Naive thymus-derived CD8-positive, alpha-beta T cell (primary cell): ENCODE measurements at places on chromosomes 6 and 20.

- no peaks in the 10 kb centered on the region for H3K27me3 ChIP-seq
- H3K27ac ChIP-seq = no peak overlapping the region
- no peaks in the 10 kb centered on the region for H3K4me1 ChIP-seq
- DNase-seq = no peak
These were observed 709.3 kb downstream of the EPHA7 start for GRCh38 chr6:92710048-92710447.

GRCh38 chr6:170167657-170168159 lies 123.2 kb downstream of the DLL1 start:
- no peaks in the 10 kb centered on the region for H3K36me3 ChIP-seq
- no peak overlapping the region for H3K4me3 ChIP-seq
- no peak for DNase-seq
- peaks cover 3% of the 10 kb centered on the region for H3K4me1 ChIP-seq

DNA sequence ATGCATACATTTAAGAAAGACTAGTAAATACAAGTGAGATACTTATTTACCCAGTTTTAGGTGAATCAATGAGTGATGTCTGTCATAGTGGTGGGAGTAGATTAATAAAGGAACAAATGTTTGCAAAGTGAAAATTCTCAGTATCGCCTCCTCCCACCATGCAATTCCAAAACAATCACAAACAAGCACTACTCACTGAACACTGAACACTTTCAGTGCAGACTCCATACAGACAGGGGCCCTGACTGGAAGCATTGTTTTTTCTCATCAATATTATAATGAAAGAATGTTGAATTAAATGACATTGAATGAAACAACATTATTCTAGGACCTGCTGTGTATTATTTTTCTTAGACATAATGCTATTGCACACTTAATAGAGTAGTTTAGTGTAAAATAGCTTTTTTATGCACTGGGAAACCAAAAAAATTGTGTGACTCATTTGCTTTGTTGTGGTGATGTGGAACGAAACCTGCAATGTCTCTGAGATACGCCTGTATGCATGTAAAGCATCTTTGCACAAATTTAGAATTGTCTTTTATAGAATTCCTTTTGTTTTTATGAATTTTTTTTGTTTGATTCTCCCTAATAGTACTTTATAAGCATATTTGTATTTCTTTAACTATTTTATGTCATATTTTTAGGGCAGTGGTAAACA lies 317.5 kb downstream of the UTRN start:
- H3K4me3 ChIP-seq = no peak overlapping the region
- peaks cover 25% of the 10 kb centered on the region for H3K36me3 ChIP-seq
- no peak for DNase-seq
- H3K27me3 ChIP-seq = no peaks in the 10 kb centered on the region

DNA sequence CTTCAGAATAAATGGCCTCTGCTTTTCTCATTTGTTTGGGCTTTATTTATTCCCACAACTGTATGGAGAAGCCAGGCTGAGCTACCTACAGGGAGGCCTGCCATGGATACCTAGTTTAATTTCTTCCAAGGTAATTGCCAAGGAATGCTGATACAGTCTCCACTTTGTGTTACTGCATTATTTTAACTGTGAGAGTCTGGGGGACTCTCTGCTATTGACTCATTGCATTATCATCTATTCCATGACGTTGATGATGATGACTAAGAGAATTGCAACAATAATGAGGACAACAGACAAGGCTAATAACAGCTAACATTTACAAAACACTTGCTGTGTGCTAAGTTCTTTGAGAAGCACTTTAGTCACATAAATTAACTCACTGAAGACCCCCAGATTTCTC lies 88.3 kb upstream of the COL21A1 start:
- H3K36me3 ChIP-seq = no peaks in the 10 kb centered on the region
- no peaks in the 10 kb centered on the region for H3K4me1 ChIP-seq
- H3K27ac ChIP-seq = no peak overlapping the region
- H3K27me3 ChIP-seq = peaks cover 8% of the 10 kb centered on the region
- H3K4me3 ChIP-seq = no peak overlapping the region
- no peak for DNase-seq

DNA sequence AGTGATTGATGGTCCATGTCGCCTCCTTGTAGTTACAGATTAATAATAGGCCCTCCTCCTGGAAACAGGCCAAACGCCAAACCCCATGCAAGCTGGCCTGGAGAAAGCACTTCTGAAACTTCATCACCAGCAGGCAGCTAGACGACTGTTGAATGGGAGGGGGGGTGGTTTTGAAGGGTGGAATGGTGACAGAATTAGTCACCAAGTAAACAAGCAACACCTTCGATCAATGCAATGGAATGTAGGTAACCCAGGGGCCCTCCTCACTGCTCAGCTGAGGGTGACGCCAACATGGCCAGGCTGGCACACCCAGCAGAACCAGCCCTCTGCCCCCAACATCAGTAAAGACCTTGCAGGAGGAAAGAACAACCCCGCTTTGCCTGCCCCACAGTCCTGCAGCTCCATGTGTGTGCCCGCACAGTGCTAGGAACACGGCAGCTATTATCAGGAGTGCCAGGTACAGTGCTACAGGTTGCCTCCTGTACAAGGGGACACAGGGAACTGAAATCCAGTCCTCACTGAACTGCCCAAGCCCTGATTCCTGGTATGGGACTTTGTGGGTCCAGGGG lies 2.7 kb downstream of the BCAS1 start:
- H3K4me1 ChIP-seq = peaks cover 12% of the 10 kb centered on the region
- no peak for DNase-seq
- H3K27me3 ChIP-seq = no peaks in the 10 kb centered on the region
- no peaks in the 10 kb centered on the region for H3K36me3 ChIP-seq
- H3K27ac ChIP-seq = no peak overlapping the region

DNA sequence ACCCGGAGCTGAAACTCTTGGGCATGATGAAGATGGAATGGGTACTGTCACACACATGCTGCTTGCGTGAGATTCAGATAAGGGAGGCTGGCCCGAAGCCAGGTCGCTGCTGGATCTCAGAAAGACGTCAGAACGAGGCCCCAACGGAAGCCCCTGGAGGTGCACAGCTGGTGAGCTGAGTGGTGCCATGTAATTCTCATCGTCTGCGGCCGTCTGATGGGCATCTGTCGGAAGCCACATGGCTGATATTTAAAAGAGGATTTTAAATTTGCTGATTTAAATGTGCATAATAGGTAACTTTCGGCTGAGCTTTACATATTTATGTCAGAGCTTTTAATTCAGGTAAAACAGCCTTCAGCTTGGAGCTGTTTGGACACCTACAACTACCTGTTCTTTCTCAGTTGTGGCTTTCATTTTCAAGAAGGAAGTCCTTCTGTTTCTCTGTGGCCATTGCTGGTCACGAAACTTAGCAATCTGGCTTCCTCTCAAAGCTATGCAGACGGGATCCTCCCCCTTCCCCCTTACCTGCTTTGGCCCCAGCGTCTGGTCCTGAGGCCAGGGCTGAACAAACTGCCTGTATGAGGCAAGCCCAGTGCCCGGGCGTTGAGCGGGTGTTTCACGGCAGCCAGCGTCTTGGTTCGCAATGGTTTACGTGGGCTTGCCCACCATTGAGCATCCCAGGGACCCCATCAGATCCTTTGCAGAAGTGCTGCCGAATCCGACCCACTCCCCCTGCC lies 9.2 kb downstream of the SLCO4A1 start:
- DNase-seq = peak; percentile 92
- H3K36me3 ChIP-seq = no peaks in the 10 kb centered on the region
- peaks cover 35% of the 10 kb centered on the region for H3K4me1 ChIP-seq
- peak overlapping the region; percentile 97 for H3K27ac ChIP-seq
- H3K27me3 ChIP-seq = no peaks in the 10 kb centered on the region

- peaks cover 27% of the 10 kb centered on the region for H3K27me3 ChIP-seq
- peaks cover 10% of the 10 kb centered on the region for H3K4me1 ChIP-seq
- H3K4me3 ChIP-seq = no peak overlapping the region
- no peak overlapping the region for H3K27ac ChIP-seq
- DNase-seq = no peak
These were observed 31.8 kb upstream of the RSPO4 start for GRCh38 chr20:1033751-1034414.

- peaks cover 16% of the 10 kb centered on the region for H3K27me3 ChIP-seq
- peaks cover 23% of the 10 kb centered on the region for H3K4me1 ChIP-seq
- no peak overlapping the region for H3K27ac ChIP-seq
These were observed 124.4 kb upstream of the AFDN start for GRCh38 chr6:167702241-167702827.

DNA sequence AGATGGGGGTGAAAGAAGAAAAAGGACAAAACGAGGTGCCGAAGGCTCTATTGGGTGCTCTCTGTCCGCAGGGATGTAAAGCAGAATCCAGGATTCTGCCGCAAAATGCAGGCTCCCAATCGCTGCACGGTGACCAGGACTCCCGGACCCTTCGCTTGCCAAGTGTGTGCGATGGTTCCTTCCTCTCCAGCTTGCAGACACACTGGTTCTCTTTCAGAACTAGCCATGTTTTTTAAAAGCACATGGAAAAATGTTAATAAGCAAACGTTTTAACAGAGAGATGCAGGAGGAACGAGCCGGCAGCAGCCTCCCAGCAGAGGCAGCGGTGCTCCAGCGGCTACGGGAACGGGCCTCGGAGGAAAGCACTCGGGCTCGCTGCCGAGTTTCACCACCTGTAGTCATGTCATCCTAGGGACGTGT lies 59.6 kb downstream of the ZNF831 start:
- no peak for DNase-seq
- peaks cover 25% of the 10 kb centered on the region for H3K4me1 ChIP-seq
- H3K4me3 ChIP-seq = peak overlapping the region; percentile 88
- no peak overlapping the region for H3K27ac ChIP-seq
- H3K36me3 ChIP-seq = peaks cover 7% of the 10 kb centered on the region

DNA sequence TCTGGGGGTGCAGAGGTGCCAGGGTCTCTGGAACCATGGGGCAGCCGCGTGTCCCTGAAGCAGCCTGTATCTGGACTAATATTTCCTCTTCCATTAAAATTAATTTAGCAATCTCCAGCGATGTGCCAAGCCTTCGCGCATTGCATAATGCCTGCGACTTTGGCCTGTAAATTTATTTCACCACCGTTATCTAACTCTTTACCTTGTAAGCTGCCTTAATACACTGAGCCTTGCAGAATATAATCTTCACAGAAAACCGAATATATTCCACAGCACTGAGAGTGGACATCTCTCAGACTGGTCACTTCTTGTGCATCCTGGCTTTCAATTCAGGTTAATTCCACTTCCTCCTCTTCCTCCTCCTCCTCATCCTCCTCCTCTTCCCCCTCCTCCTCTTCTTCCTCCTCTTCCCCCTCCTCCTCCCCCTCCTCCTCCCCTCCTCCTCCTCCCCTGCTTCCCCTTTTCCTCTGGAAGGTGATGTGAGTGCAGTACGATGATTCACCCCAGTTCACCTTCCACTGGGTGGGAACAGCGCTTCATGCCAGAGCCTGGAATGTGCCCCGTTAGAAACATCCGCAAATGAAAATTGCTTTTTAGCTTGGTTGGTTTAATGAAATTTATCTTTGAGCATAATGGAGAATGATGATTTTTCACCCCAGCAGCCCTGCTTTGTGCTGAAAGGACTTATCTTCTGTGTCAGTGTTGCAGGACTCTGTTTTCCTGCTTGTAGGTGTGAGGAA lies 101.4 kb downstream of the CDH4 start:
- H3K4me1 ChIP-seq = no peaks in the 10 kb centered on the region
- H3K36me3 ChIP-seq = no peaks in the 10 kb centered on the region
- H3K27me3 ChIP-seq = peaks cover 31% of the 10 kb centered on the region
- H3K27ac ChIP-seq = no peak overlapping the region
- DNase-seq = no peak

- DNase-seq = no peak
- no peaks in the 10 kb centered on the region for H3K4me1 ChIP-seq
- H3K27ac ChIP-seq = no peak overlapping the region
- no peaks in the 10 kb centered on the region for H3K36me3 ChIP-seq
- H3K27me3 ChIP-seq = no peaks in the 10 kb centered on the region
These were observed 272.8 kb upstream of the SLC35B3 start for GRCh38 chr6:8707956-8708772.

DNA sequence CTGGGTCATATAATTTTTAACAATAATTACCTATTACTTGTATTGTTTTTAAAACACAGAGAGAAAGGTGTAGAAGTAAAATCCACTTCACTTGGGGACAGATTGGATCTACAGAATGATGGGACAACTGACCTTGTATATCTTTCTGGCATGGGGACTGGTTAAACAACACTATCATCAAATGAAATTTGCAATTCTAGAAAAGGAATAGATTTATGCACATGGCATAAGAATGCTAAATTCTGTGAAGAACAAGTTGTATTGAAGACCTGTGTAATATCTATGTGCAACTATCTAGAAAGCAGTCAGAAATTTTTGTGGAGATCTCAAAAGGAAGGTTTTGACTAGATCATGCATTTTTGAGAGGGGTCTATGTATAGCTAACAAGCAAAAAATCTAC lies 106.3 kb upstream of the BMP5 start:
- H3K27me3 ChIP-seq = no peaks in the 10 kb centered on the region
- H3K27ac ChIP-seq = no peak overlapping the region

- H3K36me3 ChIP-seq = no peaks in the 10 kb centered on the region
- H3K4me3 ChIP-seq = peak overlapping the region; percentile 78
- H3K4me1 ChIP-seq = peaks cover 6% of the 10 kb centered on the region
- peak; percentile 41 for DNase-seq
- H3K27me3 ChIP-seq = peaks cover 12% of the 10 kb centered on the region
These were observed 38.9 kb upstream of the PMEPA1 start for GRCh38 chr20:57748601-57749130.

- no peaks in the 10 kb centered on the region for H3K4me1 ChIP-seq
- no peaks in the 10 kb centered on the region for H3K36me3 ChIP-seq
- H3K4me3 ChIP-seq = no peak overlapping the region
- no peak overlapping the region for H3K27ac ChIP-seq
- peaks cover 25% of the 10 kb centered on the region for H3K27me3 ChIP-seq
- no peak for DNase-seq
These were observed 18.0 kb upstream of the MAP3K4 start for GRCh38 chr6:160973311-160974250.

DNA sequence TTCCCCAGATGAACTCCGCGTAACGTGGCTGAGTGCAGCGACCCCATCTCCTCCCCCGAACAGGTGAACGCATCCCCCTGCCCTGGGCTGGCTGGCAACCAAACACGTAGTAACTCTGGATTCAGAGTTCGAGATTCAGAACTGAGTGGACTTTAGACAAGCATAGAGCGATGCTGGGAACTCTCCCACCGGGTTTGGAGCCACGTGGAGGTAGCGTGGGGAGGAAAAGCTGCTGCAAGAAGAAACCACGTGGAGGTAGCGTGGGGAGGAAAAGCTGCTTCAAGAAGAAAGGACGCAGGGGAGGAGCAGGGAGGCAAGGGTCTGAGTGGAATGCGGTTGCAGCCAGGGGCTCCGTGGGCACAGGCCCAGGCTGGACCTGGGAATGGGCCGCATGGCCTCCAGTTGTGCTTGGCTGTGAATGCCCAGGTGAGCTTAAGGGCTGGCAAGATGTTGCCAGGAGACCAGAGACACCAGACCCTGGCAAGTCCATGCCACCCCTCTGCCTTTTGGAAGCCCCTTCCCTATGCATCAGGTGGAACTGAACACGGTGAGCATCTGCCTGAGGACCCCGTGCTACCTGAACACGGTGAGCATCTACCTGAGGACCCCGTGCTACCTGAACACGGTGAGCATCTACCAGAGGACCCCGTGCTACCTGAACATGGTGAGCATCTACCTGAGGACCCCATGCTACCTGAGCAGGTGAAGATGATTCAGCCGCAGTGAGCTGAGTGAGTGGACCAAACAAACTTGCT lies 118.0 kb upstream of the FRMD1 start:
- H3K4me3 ChIP-seq = no peak overlapping the region
- no peak for DNase-seq
- no peak overlapping the region for H3K27ac ChIP-seq
- H3K36me3 ChIP-seq = no peaks in the 10 kb centered on the region
- H3K27me3 ChIP-seq = peaks cover 1% of the 10 kb centered on the region
